ENCODE measurements at places on chromosomes 7 and 10.

- DNase-seq = peak; percentile 47
These were observed 58.9 kb downstream of the FRMPD2 start for GRCh38 chr10:48215486-48216203.

- no peak for DNase-seq
These were observed 27.1 kb downstream of the BMS1 start for GRCh38 chr10:42809676-42810075.

DNA sequence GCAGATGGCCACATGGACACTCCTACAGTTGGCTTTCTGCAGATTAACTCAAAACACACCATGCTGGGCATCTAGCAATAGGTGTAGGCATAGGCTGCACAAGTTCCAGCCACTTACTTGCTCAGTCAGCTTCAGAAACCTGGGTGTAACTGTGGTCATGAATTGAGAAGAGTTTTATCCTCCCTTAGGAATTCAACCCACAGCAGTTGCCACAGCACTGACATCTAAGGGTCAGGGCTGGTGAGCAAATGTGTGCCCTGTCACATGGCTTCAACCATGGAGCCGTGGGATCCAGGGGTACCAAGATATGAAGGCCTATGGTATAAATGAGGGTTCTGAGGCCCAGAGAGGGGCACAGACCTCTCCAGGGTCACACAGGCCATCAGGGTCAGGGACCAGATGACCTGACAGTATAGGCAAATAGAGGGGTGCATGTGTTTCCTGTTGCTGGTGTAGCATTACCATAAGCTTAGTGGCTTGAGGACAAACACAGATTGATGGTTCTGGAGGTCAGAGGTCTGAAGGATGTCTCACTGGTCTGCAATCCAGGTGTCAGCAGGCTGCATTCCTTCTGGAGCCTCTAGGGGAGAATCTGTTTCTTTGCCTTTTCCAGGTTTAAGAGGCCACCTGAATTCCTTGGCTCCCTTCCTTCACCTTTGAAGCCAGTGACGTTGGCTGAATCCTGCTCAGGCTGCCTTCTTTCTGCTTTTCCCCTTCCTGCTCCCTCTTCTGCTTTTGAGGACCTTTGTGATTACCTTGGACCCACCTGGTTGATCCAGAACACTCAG is 24.1 kb downstream of the MINDY4 start:
- DNase-seq = no peak

DNA sequence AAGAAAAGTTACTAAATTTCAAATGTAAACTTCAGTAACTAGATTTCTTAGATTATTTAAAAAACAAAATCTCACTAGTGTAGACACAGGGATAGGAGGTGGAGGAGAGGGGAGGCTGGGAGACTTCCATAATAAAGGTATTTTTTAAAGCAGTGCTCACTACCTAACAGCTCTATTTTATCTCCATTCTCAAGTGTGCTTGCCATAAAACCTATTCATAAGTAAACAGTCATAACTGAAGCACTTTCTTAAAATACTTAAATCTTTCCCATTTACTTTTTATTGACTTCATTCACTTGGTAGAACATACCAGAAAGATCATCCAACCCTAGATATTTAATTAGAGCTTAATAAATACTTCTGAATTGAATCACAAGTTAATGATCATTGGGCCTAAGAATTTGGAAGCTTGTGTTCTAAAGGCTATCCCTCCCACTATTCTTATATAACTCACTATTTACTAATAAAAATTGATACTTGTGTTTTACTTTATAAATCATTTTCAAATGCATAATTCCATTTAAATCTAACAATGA is 107.4 kb downstream of the SNX13 start:
- no peak for DNase-seq

DNA sequence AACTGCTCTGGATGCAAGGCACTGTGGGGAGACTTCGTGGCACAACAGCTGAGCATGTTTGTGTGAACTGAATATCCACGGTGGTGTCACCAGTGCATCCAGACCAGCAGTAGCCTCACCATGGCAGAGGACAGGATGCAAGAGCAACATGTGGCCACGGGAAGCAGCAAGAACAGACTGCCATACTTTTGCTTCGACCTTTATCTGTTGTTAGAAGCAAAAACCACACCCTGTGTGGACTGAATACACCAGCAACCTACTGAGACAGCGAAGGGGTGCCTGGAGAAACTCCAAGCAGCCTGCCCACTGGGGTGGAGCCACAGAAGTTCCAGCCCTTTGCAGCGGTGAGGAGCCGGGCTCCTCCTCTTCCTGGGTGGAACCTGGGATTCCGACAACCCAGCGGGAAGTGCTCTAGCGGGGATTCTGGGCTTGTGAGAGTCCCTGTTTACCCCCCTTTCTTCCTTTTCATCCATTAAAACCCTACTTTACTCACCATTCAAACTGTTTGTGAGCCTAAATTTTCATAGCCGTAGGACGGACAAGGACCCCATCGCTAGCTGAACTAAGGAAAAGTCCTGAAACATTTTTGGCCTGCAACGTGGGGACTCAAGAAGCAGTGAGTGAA is 584.9 kb downstream of the GRM8 start:
- DNase-seq = no peak

GRCh38 chr7:148356303-148356702 is 234.3 kb upstream of the C7orf33 start:
- DNase-seq = no peak

GRCh38 chr7:120793213-120793936 is 64.6 kb downstream of the TSPAN12 start:
- DNase-seq = no peak

DNA sequence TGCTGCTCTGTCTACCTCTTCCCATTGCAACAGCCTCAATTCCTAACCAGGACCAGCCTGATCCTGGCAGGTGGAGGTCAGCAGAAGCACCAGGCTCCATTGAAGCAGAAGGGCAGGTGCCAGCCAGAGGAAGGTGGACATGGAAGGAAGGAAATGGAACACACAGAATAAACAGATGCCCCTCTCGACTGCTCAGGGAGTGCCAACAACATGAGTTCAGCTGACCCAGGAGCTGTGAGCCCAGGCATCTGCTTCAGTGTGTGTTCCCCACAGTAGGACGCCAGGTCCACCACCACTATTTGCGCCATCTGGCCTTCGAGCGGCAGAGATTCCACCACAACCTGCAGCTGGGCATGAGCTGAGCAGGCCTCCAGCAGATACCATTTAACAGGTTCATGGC is 56.7 kb downstream of the GPAM start:
- no peak for DNase-seq

DNA sequence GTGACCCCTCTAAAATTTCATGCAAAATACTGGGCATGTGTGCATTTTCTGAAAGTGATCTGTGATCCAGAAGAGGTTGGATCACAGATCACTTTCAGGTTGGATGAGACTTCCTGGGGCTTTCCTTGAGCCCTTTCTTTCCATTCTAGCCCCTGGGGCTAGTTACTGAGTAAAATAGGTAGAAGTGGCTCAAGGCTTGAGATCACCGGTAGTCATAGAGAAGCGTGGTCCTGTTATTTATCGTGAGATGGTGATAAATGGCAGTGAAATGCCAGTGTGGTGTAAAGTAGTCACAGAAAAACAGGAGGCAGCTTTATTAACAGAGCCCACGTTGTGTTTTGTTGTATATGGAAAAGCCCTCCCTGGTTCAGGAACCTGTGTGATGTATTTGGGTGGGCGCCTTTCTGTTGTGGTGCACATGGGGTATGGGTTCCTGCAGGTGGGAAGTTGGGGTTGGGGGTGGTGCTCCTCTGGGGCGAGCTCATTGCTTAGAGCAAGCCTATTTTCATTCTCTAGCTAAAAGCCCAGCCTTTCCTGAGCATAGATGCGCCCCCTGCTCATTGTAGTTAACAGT is 34.0 kb upstream of the SH2D4B start:
- no peak for DNase-seq

GRCh38 chr10:34584164-34584563 is 230.9 kb downstream of the PARD3 start:
- no peak for DNase-seq

- no peak for DNase-seq
These were observed 12.9 kb downstream of the MYOZ1 start for GRCh38 chr10:73628405-73628804.

DNA sequence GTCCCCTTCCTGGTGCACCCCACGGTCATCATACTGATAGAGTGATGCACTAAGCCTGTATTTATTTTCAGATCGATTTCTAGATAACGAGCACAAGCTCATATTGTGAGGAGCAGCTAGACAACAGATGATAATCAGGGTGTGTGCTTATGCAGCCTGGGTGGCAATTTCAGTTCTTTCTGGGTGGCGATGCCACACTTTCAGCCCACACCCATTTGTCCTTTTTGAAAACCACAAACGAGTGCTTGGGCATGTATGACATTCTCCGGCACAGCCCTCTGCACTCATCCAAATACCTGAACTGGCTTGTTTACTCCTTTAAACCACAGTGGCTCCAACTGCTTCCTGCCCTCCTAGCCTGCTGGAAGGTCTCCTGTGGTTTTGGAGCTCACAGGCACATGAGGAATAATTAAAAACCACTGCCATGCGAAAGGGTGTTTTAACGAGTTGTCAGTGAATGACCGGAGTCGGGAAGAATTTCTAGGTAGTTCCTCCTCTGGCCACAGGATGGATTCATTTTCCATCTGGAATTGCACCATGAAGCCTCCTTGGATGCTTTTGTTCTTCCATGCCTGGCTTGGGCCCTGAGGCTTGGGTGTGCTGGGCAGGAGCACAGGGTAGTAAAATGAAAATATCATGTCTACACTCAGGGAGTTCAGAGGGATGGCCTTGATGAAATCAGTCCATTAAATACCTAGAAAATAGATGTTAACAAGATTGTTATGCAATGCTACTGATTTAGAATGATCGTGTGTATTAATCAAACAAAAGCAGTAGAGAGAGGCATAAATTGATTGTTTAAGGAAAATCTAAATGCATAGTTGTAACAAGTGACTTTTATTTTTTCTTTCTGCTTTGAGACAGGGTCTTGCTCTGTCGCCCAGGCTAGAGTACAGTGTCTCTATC is 52.4 kb upstream of the ITGB1 start:
- DNase-seq = no peak

GRCh38 chr7:141128506-141128905 is 54.6 kb downstream of the TMEM178B start:
- no peak for DNase-seq

DNA sequence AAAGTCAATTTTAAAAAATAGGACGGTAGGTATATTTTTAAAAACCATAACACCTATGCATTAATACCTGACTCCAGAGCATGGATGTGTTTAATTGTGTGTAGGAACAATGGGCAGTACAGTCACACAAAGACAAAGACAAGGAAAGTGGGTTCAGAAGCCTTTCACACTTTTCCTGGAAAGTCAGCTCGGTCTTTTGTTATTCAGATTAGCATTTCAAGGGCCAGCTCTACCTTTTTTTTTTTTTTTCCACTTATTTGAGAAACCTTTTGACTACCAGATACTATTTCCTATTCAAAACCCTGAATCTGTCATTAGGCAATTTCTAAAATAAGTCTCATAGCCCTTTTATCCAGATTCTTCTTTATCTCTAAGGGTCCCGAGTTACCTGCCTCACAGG is 401.9 kb downstream of the PARD3 start:
- DNase-seq = no peak

GRCh38 chr7:80231707-80232106 is 97.1 kb downstream of the GNAI1 start:
- DNase-seq = no peak

DNA sequence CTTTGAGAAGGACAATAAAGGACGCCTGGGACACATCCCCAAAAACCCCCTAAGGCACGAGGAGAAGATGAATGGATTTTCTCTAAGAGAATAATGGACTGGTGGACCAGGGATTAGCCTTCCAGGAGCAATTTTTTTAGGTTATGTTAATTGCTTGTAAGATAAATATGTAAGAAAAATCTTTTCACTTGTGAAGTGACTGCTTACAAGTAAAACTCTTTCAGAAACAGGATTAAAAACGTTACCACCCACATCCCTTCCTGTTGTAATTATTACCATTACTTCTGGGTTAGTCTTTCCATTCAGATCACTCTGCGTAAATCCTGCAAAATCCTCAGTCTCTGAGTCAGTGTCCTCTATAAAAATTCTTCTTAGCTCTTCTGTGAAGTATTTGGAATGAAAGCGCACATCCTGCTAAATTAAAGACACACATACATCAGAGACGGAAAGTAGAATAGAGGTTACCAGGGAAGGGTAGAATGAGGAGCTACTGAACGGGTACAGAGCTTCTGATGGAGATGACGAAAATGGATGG is 34.3 kb downstream of the CDCA7L start:
- no peak for DNase-seq

GRCh38 chr7:155224116-155224811 is 73.4 kb upstream of the INSIG1 start:
- no peak for DNase-seq

GRCh38 chr10:25820472-25820871 is 113.6 kb upstream of the MYO3A start:
- DNase-seq = no peak

DNA sequence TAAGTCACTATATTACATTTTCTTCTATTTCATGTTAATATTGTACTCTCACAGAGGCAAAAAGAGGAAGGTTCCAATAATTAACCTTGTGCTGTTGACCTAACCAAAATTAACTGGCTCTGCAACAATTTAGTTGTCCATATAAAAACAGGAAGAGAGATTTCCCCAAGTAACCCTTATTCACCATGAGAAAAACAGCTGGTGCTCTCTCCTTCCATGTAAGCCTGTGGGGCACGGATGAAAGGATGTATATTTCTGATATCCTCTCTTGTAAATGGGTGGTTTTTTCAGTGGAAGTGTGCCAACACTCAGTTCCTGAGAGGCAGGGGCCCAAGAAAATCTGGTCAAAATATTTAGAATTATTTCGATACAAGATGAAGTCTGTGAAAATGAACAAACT is 358.1 kb downstream of the CRPPA start:
- no peak for DNase-seq

DNA sequence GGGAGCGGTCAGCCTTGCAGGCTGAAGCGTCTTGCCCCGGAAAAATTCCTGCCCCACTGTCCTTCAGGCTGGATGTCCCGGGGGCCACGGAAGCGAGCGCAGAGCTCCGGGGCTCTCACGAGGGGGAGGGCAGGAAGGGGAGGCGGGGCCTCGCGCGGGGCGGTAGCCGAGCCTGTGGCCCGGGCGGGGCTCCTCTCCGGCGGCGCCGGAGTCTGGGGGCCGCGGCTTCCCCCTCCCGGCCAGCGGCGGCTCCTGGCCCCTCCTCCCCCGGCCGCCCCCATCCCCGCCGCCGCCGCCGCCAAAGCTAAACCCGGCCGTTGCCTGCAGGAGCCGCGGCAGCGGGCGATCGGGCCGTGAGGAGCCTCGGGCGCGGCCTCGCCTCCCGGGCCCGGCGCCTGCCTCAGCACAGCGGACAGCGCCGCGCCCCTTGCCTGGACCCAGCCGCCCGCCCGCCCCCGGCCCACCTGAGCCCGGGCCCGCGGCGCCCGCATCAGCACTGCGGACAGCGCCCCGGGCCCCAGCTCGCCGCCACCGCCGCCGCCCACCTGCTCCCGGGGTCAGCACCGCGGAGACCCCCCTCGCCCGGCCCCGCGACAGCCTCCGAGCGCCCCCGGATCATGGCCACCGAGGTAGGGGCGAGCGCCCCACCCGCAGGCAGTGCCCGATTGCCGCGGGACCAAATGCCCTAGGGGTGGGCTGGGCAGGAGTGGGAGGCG is at the start of gene GOLGA7B:
Gene GOLGA7B (plus strand): TSS at position 157 of the 716 bp plus-strand sequence. CDS start 461 bp downstream, at position 618.
- peak; percentile 17 for DNase-seq
